ENCODE measurements at places on chromosomes 11 and 22.

- DNase-seq = no peak
Observed at GRCh38 chr11:12456651-12457579, 79.5 kb downstream of the PARVA start.

- DNase-seq = no peak
Observed at GRCh38 chr22:50171319-50171964, 911 bp downstream of the PANX2 start.

GRCh38 chr11:12815129-12815480 lies 140.9 kb downstream of the TEAD1 start:
- no peak for DNase-seq

- no peak for DNase-seq
Observed at GRCh38 chr11:47415949-47416472, 7.6 kb downstream of the SLC39A13 start.

GRCh38 chr11:2760196-2760871 lies 60.5 kb upstream of the KCNQ1OT1 start:
- peak; percentile 5 for DNase-seq

- peak; percentile 38 for DNase-seq
Observed at GRCh38 chr11:61071208-61071681, 31.0 kb upstream of the CD5 start.

DNA sequence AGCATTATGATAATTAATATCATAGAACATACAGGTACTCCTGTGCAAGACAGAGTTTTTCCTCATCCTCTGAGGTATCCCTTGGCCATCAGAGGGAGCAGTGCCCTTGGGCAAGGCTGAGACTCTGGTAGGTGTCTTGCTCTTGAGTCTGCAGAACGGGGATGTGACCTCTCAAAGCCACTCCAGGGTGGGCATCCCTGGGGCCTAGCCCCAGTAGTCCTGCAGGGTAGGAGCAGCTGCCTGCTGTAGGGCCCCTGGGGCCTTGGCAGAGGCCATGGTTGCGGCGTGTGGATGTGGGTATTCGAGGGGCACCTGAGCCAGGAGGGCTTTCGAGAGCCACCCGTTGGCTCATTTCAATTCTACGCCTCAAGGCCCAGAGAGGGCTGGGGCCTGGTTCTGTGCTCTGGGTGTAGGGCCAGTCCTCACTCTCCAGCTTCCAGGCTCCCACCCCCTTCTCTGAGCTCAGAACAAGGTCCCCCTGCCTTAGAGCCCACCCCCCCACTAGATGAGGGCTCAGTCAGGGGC lies 7.7 kb upstream of the OMP start:
- no peak for DNase-seq

GRCh38 chr11:26805001-26805400 lies 83.1 kb upstream of the SLC5A12 start:
- DNase-seq = no peak

GRCh38 chr22:37661160-37661924 lies 2.8 kb downstream of the PDXP start:
- no peak for DNase-seq

DNA sequence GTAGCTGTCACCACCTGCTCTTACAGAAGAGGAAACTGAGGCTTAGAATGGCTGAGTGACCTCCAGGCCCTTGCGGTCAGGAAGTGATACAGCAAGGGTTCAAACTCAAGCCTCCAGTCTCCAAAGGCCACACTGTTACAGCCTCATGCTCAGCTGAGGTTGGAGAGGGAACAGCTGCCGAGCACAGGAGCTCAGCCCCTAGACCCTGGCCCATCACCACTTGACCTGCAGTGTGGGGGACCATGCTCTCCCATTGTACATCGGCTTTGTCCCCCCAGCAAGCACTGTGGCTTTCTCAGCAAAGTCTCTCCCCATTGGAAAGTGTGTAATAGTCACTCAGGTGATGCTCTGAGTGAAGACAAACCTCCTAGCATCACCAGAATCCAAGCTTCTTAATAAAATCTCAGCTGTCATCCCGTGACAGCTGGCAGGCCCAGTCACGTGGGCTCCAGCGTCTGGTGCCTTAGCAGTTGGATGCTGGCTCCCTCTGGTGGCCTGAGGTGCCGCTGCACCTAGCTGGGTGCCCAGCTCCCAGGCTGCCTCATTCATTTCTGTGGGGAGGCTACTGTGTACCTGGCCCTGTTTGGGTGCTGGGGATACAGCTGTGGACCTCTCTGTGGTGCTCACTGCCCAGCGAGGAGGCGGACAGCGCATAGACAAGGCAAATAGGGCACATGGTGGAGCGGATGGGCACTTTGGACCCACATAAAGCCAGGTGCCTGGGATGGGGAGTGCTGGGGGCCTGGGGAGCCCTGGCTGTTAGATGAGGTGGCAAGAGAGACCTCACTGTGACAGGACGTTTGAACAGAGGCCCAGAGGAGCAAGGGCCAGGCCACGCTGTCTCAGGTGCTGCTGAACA lies 19.1 kb upstream of the MYRF start:
- peak; percentile 77 for DNase-seq

GRCh38 chr11:132301900-132302299 lies 931.5 kb downstream of the NTM start:
- DNase-seq = no peak

DNA sequence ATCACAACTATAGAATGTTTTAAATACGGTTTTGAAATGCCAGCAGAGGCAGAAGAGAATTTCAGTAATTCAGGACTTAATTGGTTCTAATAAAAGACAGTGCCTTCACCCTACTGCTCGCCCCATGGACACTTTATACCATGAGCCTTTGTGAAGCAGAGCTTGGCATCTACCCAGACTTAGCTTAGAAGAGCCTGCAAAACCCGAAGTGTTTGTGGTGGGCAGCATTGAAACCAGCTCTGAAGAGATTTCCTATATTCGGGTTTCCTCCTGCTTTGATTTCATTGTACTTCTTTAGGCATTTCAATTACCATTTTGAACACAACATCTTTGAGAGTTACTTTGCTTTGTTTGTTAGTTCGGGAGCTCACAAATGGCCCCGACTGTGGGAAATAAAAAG lies 185.1 kb upstream of the MTNR1B start:
- DNase-seq = no peak
